DMS79 (cell line): ENCODE measurements at places on chromosomes 2 and 18.

- DNase-seq = no peak
These were observed 4.8 kb upstream of the CDC42EP3 start for GRCh38 chr2:37676274-37676673.

DNA sequence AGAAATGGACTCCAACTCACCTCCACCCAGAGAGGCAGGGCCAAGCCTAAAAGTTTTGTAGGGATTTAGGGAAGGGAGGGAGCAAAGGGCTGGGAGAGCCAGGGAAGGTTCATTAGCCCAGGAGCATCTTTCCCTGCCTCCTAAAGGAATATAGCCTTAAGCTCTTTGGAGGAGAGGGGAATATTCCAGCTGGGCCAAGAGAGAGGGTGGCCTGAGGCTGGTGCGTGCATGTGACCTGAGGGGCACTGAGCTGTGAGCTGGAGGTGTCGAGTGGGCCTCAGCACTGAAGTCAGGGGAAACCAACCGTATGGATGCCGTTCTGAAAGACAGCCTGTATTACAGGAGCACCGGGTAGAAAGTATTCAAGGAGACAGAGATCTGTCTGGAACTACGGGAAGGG is 112.6 kb downstream of the KLHL29 start:
- DNase-seq = no peak

- DNase-seq = no peak
These were observed 26.8 kb upstream of the SP3 start for GRCh38 chr2:173991856-173992588.

DNA sequence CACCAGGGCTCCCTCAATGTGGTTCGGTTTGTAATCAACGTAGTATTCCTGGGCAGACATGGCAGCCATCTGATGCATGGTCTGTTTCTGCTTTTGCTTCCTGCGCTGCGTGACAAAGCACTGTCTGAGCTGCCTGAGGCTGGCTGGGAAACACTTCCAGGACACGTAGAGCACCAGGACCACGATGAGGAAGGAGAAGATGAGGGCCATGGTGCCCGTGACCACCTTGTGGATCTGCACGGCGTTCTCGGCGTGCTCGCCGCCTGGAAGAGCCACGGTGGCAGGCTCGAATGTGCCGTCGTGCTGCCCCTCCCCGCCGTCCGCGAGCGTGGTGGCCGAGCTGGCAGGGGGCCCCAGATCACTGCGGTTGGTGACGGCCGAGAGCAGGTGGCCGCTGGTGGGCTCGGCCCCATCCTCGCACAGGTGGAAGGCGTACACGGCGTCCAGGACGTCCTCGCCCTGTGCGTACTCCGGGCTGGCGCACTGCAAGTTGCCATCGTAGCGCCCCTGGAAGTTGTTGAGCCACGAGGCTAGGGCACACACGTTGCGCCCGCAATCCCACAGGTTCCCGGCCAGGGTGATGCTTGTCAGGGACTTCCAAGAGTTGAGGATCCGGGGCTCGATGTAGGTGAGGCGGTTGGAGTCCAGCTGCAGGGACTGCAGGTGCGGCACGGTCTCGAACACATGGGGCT is 2.1 kb downstream of the LRRTM1 start:
- DNase-seq = no peak

- no peak for DNase-seq
These were observed 28.6 kb downstream of the DOCK10 start for GRCh38 chr2:225013425-225014365.

GRCh38 chr2:12321886-12322285 is 394.9 kb upstream of the TRIB2 start:
- DNase-seq = no peak

- no peak for DNase-seq
These were observed 98.4 kb downstream of the CDK15 start for GRCh38 chr2:201904538-201905420.

- no peak for DNase-seq
These were observed 51.6 kb downstream of the MAPK4 start for GRCh38 chr18:50611529-50611941.

DNA sequence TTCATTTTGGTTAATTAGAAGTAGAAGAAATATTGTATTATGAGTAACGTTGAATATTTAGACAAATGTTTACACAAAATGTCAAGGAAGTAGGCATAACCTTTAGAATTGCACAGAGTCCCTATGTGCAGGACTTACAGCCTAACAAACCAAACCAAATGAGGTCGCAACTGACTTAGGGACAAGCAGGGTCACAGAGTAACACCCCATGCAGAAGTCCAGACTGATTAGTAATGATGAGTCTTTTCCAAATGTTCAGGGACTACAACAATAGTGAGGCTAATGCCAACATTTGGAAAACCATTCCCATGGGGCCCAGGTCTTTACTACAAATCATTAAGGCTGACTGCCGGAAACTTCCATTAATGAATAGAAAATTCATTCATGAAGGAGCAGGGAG is 452.5 kb upstream of the CHAC2 start:
- no peak for DNase-seq

- DNase-seq = no peak
These were observed 46.6 kb downstream of the HDLBP start for GRCh38 chr2:241268716-241269445.

- DNase-seq = no peak
These were observed 48.0 kb downstream of the SERPINB8 start for GRCh38 chr18:64017870-64018269.
